EH (cell line): ENCODE measurements at places on chromosomes 2 and 18.

GRCh38 chr2:179545024-179545423 is 280.4 kb upstream of the SESTD1 start:
- no peak for DNase-seq

DNA sequence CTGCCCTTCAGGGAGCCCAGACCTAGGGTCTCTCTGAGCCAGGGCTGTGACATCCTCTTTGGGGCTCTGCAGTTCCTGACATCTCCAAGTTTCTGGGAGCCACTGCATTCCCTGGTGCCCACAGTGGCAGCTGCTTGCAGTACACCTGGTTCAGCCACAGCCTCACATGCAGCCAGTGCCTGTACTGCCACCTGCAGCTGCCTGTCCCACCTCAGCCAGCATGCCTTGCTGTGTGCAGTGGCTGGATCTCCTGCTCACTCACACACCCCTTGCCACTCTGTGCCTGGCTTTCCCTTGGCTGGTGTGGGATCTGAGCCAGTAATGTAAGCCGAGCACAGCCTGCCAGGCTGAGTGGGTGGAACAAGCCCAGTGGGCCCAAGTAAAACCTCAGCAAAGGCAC is 1288.7 kb downstream of the CNTNAP5 start:
- no peak for DNase-seq

DNA sequence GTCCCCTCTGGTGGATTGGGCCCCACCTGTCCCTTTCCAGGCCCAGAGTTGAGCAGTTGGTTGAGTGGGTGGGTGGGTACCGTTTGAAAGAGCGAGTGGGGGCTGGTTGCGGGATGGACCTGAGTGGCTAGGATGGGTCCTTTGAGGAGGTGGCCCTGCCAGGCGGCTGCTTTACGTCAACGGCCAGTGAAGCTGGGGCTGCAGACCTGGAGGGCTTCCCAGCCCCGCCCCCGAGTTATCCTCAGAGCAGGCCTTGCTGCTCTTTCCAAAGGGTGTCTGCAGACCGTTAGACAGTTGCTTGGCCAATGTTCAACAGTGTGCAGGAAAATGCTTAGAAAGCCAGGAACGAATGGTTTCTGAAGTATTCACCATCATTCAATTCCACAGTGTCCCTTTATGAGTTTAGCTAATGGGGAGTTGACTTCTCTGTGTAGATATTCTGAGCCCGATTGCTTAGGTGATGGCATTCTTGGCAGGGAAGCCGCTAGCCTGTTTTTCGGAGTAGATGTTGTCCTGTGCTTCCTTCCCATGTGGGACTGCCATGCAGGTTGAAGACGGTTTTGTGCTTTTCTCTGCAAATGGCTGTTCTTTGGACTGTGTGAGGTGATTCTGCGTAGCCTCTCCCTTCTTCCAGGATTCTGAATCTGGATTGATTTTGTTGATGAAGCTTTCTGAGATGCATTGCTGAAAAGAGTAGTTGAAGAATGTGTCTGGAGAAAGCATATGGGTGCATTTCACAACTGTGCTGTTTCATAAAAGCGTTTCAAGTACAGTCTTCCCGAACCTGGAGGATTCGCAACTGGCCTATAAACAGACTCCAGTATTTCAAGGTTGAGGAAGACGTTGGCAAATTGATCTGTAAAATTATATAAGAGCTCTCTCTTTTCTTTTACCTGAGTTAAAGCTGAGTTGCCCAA is 45.8 kb downstream of the LDLRAD4 start:
- DNase-seq: no peak

DNA sequence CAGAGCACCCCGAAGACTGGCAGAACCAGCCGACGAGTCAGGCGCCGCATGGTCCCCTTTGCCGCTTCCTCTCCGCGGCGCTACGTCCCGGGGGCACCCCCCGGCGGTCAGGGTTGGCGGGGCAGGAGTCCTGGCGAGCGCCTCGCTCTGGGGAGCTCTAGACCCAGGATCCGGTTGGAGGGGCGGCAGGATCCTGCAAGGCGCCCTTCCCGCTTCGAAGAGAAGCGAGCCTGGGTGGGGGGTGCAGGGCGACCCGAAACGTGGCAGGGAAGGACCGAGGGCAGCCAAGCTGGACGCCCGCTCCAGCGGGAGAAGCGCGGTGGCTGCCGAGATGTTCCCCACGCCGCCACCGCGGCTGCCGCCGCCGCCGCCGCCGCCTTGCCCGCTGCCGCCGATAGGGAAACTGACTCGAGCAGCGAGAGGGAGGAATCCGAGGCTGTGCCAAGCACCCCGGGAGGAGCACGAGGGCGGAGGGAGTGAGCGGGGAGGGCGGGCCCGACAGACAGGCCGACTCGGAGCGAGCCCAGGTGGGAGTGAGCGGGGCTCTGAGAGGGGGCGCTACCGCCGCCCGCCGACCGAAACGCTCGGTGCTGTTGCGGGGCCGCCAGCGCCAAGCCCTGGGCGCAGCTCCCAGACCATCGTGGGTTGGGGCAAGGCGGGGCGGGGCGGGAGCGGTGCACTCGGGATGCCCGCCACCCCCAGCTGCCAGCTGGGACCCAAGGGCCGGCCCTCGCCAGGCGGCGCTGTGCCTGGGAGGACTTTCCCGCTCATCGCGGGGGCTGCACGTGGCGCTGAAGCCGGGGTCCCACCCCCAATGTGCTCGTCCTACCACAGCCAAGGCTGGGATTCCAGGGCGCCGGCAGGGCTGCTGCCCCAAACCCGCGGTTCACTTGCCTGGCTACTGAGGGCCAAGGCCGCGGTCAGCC is at the start of gene GALNT14:
Gene GALNT14, minus strand, starts transcription at position 404 of the 926 bp plus-strand sequence. Its CDS starts 354 bp downstream, at position 50.
- DNase-seq: peak; percentile 51

GRCh38 chr2:12584338-12584737 is 132.4 kb upstream of the TRIB2 start:
- no peak for DNase-seq

GRCh38 chr18:75170022-75170789 is 38.7 kb downstream of the PTGR3 start:
- DNase-seq: no peak

- DNase-seq: no peak
Observed at GRCh38 chr18:30487962-30488361, 554.6 kb downstream of the DSC3 start.

GRCh38 chr2:26251893-26252292 is 7.2 kb downstream of the HADHB start:
- no peak for DNase-seq

DNA sequence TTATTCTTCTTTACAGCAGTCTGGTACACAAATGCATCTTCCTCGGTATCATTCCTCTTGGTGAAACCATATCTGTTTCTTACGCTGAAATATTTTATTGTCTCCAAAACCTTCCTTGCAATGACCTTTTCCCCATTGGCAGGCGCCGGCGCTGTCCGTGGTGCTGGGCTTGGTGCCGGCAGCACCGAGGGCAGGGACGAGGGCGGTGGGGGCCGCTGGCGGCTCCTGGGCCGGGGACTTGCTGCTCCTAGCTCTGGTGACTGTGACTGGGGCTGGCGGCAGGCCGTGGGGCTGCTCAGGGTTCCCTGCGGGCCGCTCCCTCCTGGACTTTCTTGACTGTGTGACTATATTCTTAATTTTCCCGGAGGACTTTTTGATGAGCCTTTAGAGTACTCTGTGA is 72.5 kb downstream of the GPR39 start:
- DNase-seq: peak; percentile 19

DNA sequence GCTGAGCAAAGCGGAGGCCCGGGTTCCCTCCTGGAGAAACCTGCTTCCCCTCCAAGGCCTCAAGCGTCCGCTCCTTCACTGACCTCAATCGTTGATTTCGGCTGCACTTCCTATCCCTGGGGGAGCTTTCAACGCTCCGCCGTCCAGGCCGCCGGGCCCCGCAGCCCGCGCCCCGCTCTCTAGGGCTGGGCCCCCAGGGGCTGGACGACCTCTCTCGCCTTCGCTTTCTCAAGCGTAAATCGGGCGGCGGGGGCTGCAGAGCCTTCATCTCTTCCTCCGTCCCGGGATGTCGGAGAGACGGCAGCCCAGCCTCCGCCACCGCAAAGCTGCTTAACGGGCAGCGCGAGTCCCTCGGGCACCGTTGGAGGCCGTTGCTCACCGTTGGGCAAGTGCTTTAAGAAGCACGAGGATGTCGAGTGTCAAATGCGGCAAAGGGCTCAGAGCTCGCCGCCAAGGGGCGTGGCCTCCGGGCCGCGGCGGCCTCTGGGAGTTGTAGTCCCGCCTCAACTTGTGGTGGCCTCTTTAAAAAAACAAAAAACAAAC is 8.5 kb downstream of the HES6 start:
- peak; percentile 63 for DNase-seq

DNA sequence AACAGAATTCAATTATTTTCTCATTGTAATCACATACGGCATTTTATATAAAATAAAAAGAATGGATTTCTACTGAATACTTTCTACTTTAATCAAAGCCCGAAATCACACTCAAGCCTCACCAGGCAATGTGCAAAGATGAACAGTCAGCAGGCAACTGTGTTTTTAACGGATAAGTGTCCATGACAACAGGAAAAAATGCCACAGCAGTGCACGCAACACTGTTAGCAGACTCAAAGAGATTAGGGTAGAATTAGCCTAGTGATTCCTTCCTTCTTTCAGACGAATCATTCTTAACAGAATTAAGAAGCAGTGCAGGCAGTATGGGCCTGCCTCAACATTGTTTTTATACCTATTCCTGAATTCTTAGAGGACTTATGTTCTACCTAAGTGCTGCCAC is 135.6 kb downstream of the CDH2 start:
- DNase-seq: peak; percentile 61

GRCh38 chr2:25417715-25418369 is 76.1 kb upstream of the DNMT3A start:
- no peak for DNase-seq

DNA sequence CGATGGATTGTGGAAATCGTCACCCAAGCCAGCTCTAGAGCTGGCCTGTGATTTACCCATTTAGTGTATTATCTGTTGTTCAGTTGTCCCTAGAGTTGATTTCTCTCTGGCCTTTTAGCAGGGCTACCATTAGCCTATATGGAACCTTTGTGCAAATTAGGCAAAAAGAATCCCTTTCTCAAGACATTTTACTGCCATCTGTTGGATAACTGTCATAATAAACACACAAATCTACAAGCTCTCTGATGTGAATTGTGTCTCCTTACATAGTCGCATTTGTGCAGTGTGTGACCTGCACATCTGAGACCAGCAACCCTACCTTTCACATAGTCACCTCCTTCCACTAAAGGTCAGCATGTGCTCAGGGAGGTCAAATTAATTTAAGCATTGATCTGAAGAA is 34.0 kb downstream of the LOXHD1 start:
- DNase-seq: peak; percentile 13

DNA sequence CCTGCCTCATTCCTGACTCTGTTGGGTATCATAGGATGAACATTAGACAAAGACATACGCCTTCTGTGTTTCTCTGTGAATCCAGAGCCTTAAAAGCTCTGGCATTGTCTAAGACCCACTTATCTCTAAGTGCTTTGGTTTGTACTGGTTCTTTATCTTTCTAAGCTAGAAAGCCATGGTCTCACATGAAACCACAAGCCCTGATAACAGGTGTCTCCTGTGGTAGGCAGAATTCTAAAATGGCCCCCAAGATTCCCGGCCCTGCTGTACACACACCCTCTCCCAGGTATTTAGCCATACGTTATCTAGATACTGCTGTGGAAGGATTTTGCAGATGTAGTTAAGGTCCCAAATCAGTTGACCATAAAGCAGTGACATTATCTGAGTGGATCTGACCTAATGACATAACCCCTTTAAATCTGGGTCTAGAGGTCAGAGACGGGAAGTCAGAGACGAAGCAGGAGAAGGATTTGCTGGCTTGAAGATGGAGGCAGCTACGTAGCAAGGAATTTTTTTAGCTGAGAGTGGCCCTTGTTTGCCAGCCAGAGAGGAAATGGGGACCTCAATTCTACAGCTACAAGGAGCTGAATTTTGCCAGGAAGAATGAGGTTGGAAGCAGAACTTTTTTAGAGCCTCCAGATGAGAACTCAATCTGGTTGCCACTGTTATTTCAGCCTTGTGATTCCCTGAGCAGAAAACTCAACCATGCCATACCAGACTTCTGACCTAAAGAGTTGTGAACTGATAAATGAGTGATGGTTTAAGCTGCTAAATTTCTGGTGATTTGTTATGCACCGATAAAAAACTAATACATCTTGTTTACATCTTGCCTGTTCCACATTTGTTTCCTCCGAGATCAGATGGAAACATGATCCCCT is 186.7 kb downstream of the CAMKMT start:
- DNase-seq: no peak

- DNase-seq: no peak
Observed at GRCh38 chr18:50790948-50791347, 28.9 kb downstream of the MRO start.

- DNase-seq: peak; percentile 18
Observed at GRCh38 chr2:28915939-28916338, 21.5 kb downstream of the WDR43 start.

GRCh38 chr18:77160515-77160914 is 27.9 kb upstream of the MBP start:
- DNase-seq: no peak

DNA sequence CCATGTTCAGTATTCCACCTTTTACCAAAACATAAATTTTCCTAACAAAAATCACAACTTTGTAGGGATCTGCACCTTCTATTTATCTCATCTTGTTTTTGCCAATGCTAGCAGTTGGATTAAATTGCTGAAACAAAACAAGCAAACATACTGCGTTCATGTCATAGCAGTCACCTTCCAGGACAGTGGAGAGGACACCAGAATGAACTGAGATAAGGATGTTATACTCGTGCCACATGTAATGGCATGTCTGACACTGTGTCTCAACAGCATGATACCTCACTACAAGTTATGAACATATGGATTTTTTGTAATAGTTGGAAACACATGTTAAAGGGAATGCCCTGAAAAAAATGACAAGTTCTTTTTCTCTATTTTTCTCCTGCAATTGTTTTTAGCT is 245.3 kb downstream of the XIRP2 start:
- no peak for DNase-seq

DNA sequence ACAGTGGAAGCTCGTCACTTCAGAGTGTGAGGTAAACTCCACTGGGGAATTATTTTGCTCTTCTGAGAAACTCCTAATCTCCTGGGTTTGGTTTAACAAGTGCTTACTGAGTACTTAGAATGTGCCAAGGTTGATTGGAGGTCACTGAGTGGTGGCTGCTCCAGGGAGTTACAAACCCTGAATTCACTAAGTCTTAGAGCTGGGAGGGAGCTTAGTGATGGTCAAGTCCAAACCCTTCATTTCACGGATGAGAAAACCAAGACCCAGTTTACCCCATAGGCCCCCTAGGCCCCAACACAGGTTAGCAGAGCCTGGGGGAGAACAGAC is 52.0 kb downstream of the SLC4A5 start:
- no peak for DNase-seq

DNA sequence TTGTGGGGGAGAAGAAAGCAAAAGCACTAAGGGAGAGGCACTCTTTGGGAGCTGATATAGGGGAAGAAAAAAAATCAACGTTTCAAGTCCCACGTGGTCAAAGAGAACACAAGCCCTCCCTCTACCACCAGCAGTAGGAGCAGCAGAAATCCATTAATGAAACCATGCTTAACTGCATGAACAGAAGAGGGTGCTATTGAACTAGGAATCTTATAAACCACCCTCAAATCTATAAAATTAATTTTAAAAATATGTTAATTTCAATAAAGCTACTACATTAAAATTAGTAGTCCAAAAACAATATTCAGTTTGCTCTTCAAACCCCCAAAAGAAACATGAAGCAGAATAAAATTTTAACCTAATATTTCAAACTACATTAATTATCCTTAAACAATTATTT is 147.8 kb downstream of the TMEM18 start:
- DNase-seq: peak; percentile 2

GRCh38 chr2:126634273-126634861 is 21.6 kb upstream of the GYPC start:
- peak; percentile 28 for DNase-seq
